Natural killer cell treated with Interleukin-12 subunit alpha and Interleukin-12 subunit beta and Interleukin-15 and Interleukin-18, amount 100 ng/mL, for 72 hours (primary cell): ENCODE measurements at places on chromosomes 1 and 21. TPM values are rescaled to one million over a fixed set of nuclear protein-coding genes. Genes with fewer than 3 reads are reported as not detected.

Gene NUP210L
- total RNA-seq: 0.24 TPM

Gene ACTL8
- not detected for total RNA-seq

Gene ZP4
- not detected for total RNA-seq

Gene FOXD3
- not detected for total RNA-seq

Gene CTSE
- total RNA-seq: not detected

Gene IGSF21
- not detected for total RNA-seq

Gene FHL3
- total RNA-seq: 24.5 TPM

Gene PIP5K1A
- 93.8 TPM for total RNA-seq

Gene LINGO4
- total RNA-seq: not detected

Gene KCNJ9
- not detected for total RNA-seq

Gene TRABD2B
- not detected for total RNA-seq

Gene GLRX2
- 23.6 TPM for total RNA-seq

- DNase-seq: peak; percentile 81
Observed at GRCh38 chr1:165871311-165872067, 44.1 kb downstream of the UCK2 start.

- no peak for DNase-seq
Observed at GRCh38 chr1:23555270-23555985, 3.9 kb downstream of the ID3 start.

GRCh38 chr1:205664399-205665017 lies 15.8 kb downstream of the SLC45A3 start:
- DNase-seq: no peak

GRCh38 chr1:89808441-89809117 lies 12.3 kb upstream of the LRRC8D start:
- DNase-seq: no peak

GRCh38 chr1:177103005-177103852 lies 61.3 kb downstream of the ASTN1 start:
- DNase-seq: no peak

- no peak for DNase-seq
Observed at GRCh38 chr1:14421977-14422609, 176.4 kb upstream of the KAZN start.

- DNase-seq: no peak
Observed at GRCh38 chr1:96364576-96364975, 357.0 kb upstream of the PTBP2 start.

DNA sequence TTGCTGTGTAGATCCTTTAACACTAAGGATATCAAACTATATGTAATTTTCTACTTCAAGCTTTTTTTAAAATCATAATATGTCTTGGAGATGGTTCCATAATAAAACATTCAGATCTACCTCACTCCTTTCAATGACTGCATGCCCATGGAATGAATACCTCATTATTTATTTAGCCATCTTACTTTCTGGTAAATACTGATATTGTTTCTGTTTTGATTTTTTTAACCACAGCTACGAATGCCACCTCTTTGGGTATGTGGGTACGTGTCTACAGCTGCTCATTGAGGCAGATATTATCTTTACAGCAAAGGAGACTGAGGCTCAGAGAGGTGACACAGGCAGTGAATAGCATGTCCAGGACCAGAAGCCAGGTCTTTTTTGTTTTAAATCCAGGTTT lies 215.7 kb downstream of the ST6GALNAC3 start:
- no peak for DNase-seq

DNA sequence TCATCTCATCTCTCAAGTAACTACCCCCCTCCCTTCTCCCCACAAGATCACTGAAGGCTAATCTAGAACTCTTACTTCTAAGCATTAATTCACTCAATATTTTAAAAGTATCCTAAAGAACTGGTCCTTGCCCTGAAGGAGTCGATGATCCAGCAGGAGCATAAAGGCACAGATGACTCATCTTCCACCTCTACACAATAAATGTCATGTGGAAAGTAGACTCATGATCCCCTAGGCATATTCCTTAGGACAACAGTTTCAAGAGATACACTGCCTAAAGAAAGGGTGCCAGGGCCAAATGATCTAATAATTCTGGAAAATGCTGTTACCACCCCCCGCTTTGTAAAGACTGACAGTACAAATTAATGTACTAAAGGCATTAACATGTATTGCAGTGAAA lies 85.8 kb upstream of the DIRAS3 start:
- DNase-seq: no peak

- no peak for DNase-seq
Observed at GRCh38 chr1:227131193-227131592, 187.1 kb downstream of the CDC42BPA start.

GRCh38 chr1:61588736-61589672 lies 135.9 kb downstream of the TM2D1 start:
- no peak for DNase-seq

GRCh38 chr1:245810789-245811337 lies 656.1 kb downstream of the KIF26B start:
- no peak for DNase-seq

GRCh38 chr1:62391369-62391971 lies 45.4 kb upstream of the USP1 start:
- DNase-seq: no peak

DNA sequence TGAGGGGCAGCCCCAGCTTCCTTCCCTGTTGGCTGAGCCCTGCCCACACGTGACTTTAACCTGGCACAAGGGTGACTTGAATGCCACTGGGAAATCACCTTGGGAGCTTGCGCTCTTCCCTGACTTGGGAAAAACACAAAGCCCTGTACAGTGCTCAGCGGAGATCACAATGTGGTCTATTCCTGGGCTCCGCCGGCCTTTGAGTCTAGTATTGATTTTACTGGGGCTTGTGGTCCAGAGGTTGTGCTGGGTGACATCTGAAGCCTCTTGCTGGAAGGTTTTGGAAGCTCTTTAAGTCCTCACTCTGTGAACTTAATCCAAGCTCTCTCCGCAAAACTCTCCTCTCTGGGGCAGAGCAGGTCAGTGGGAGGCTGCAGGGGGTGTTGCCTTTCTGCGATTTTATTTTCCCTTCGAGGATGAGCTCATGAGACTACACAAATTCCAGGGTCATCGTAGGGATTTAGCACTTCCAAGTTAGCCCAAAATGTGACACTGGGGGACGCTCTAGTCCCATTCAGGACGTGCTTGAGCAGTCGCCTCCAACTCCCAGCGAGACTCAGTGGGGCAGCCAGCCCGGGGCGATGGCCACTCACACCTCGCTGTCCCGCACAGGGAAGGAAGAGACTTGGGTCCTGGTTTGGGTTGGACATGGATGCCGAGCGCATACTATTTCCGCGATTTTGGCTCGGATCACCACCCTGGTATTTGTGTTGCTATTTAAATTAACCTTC lies 291.9 kb upstream of the AJAP1 start:
- no peak for DNase-seq

DNA sequence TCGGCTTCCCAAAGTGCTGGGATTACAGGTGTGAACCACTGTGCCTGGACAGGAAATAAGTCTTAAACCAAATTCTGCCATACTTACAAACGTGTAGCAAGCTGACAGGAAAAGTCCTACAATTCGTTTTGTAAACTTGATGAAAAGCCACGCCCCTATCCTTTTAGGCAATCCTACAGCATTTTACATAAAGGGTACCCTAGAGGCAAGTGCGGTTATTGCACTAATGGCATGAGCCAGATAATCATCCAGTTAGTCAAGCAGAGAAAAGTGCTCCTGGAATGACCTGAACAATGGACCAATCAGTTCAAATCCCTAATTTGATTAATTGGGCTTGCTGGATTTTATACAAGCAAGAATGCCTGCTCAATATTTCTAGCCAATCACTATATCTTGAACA lies 338.2 kb downstream of the KIF26B start:
- DNase-seq: no peak

GRCh38 chr21:41867313-41867712 lies 11.8 kb downstream of the PRDM15 start:
- no peak for DNase-seq

DNA sequence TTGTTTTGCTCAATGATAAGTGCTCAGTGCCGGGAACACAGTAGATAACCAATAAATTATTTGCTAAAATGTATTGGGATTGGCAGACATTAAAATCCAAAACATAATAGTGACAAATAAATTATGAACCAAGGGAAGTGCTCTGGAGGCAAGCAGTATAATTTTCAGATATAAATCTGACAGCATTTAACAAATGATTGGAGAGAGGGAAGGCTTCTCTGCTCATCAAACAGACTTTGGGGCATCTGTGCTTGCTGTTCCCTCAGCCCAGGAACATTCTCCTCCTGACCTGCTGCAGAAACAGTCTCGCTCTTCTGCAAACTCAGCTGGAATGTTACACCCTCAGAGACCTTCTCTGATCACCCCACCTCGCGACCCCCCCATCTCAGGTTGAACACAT lies 2.2 kb downstream of the CD46 start:
- no peak for DNase-seq

GRCh38 chr1:206674745-206675175 lies 9.9 kb upstream of the MAPKAPK2 start:
- DNase-seq: peak; percentile 44

DNA sequence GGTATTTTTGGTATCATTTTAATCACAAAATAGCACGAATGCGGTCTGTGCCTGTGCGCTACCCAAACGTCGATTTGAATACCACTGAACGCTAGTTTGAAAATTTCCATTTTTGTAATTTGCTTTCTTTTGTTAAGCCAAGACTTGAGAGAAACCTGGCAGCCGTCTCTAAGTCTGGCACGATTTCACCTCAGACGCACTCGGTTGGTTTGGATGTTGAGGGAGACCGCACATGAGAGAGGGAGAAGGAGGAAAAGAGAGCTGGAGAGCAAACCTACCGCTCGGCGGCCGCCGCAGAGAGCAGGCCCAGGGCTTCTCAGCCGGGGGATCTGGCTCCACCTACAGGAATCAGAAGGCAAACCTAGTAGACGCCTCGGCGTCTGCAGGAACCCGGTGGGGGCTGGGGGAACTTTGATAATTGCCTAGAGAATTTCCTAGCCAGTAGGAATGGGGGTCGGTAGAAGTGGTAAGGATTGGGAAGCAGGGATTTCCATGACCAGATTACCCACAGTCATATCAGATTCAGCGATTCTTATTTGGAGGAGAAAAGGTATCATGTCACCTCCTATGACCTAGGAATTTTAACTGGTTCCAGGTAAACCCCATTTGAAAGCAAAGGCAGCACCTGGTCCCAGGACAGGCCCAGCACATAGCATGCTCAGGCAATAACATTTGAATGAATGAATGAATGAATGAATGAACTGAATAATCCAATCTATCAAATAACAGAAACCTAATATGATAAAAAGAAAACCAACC lies 83.2 kb downstream of the TM2D1 start:
- peak; percentile 63 for DNase-seq

DNA sequence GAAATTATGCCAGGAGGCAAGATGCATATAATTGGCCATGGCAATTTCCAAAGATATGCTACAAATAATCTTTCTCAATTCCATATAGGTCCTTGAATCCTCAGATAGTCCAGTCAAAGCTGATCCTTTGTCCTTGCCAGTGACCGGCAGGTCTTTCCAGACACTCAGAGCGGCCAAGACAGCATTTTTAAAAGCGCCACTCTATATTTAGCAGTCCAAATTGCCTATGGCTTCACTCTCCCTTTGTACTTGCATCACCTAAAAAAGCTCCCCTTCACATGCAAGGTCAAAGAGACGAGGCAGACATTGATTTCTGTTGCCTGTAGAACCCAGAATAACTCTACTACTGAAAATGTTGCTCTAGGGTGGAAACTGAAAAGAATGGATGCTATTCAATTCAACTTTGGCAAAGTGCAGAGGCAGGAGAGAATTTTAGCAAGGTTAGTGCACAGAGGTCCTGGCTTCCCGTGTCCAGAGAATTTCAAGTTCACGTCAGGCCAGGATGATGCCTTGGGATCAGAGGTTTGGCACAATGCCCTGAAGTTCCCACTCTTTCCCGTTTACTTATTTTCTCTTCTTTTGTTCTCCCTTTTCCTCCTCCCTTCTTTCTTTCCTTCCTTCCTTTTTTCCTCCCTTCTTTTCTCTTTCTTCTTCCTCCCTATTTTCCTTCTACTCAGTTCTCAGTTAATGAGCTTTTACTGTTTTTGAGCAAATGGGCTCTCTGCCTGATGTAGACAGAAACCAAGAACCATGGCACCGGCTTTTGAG lies 108.5 kb downstream of the KCNK1 start:
- DNase-seq: no peak

DNA sequence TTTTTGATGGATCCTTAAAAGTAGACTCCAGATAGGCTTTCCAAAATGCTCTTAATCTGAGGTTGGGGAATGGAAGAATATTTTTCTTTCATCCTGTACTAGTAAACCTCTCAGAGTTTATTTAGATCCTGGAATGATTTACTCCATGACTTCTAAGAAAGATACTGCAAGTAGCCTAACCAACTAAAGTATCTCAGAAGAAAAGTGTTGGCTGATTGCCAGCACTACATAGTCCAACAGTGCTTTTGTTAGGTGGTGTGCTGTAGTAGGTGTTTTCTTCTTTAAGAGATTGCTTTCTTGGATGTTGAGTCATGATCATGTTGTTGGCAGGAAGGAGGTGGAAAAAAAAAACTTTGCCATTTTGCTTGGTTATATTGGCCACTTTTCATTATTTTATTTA lies 119.8 kb downstream of the OSBPL9 start:
- no peak for DNase-seq

- no peak for DNase-seq
Observed at GRCh38 chr1:196678510-196678884, 26.7 kb downstream of the CFH start.

DNA sequence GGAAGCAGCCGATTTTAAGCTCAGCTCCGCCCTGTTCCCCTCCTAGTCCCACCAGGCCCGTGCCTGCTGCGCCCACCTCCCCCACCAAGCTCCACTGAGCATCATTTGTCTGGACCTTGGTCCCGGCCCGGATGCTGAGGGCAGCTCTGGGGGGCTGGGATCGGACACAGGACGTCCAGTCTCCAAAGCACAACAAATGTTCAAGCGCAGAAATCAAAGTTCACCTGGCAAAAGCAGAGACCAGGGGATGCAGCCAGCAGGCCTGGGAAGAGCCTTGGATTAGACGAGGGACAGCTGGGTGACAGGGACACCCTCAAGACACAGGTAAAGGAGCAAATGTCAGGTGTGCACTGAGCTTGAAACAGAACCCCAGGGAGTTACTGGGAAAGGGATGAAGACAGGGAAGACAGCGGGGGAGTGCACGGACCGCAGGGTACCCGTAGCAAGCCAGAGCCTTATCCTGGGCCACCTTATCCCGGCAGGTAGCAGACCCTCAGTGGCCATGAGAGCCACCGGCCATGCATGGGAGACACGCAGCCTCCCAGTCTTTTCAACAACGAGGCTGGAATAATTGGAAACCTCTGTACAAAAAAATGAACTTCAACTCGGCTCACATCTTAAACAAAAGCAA lies 22.2 kb upstream of the TMEM52 start:
- no peak for DNase-seq

- no peak for DNase-seq
Observed at GRCh38 chr1:57796616-57797015, 372.8 kb upstream of the DAB1 start.

- peak; percentile 39 for DNase-seq
Observed at GRCh38 chr1:31792116-31792515, 23.7 kb downstream of the SPOCD1 start.

GRCh38 chr21:35854281-35854680 lies 206.0 kb downstream of the SETD4 start:
- DNase-seq: no peak

GRCh38 chr1:13714851-13715250 lies 14.9 kb downstream of the PRDM2 start:
- no peak for DNase-seq

- no peak for DNase-seq
Observed at GRCh38 chr1:212944229-212944901, 6.0 kb upstream of the VASH2 start.

- no peak for DNase-seq
Observed at GRCh38 chr1:236870721-236871120, 75.6 kb downstream of the MTR start.
